MV-4-11 (cell line): ENCODE measurements at places on chromosomes 6 and 20.

DNA sequence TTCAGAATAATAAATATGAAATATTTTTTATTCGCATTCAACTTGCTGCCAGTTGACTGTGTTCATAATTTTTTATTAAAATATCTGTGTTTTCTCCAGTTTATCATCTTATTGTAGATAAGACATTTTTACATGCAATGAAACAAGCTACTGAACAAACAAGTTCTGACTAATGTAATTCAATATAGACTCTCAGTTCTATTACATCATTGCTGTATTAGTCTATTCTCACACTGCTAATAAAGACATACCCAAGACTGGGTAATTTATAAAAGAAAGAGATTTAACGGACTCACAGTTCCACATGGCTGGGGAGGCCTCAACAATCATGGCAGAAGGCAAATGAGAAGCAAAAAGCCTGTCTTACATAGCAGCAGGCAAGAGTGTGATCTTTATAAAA lies 1357.7 kb upstream of the CITED2 start:
- DNase-seq = no peak

GRCh38 chr6:39048481-39049399 lies at the start of gene GLP1R:
Gene GLP1R (plus strand): TSS chr6:39048781. CDS start chr6:39048841, 60 bp downstream.
- no peak for DNase-seq

GRCh38 chr6:6681075-6681849 lies 92.7 kb downstream of the LY86 start:
- no peak for DNase-seq

- no peak for DNase-seq
Observed at GRCh38 chr20:48482790-48483189, 345.0 kb downstream of the PREX1 start.

DNA sequence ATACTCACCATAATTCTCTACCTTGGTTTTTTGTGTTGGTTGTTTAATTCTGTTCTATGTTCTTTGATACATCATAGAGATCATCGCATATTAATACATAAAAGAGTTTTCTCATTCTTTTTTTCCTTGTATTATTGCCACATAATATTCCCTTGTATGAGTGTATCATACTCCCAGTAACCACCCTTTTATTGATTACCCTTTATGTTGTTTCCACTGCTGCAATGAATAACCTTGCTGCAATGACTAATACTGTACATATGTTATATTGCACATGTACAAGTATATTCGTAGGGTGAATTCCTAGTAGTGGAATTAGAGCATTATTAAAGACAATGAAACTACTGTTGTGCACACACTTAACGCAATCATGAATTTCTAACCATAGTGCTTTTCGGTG lies 9.1 kb upstream of the SF3B5 start:
- no peak for DNase-seq
